NCI-H1694 (cell line): ENCODE measurements at places on chromosomes 2 and 18.

- DNase-seq = no peak
These were observed 34.2 kb downstream of the FIGN start for GRCh38 chr2:163701399-163702195.

DNA sequence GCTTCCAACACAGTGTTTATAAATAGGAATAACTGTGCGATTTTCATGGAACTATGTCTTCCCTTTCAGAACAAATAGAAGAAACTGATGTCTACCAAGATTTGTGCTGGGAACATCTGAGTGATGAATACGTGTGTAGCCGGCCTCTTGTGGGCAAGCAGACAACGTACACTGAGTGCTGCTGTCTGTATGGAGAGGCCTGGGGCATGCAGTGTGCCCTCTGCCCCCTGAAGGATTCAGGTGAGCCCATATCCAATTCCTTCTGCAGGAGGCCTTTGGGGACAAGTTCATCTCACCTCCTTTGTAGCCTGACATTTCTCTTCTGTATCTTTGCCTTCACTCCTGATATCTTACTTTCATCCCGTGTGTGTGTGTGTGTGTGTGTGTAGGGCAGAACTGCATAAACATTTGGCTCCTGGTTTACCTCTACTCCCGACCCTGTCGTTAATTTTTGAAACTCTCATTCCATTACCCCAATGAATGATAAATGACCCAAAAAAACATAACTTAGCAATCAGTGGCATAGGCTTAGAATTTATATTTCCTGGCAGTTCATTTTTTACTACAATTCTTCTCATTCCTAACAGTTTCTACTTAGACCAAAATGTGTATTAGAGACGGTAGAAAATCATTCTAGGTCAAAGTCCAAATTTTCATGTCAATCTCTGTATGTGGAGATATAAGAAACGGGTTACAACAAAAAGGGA lies 111.0 kb upstream of the RASGRP3 start:
- no peak for DNase-seq

DNA sequence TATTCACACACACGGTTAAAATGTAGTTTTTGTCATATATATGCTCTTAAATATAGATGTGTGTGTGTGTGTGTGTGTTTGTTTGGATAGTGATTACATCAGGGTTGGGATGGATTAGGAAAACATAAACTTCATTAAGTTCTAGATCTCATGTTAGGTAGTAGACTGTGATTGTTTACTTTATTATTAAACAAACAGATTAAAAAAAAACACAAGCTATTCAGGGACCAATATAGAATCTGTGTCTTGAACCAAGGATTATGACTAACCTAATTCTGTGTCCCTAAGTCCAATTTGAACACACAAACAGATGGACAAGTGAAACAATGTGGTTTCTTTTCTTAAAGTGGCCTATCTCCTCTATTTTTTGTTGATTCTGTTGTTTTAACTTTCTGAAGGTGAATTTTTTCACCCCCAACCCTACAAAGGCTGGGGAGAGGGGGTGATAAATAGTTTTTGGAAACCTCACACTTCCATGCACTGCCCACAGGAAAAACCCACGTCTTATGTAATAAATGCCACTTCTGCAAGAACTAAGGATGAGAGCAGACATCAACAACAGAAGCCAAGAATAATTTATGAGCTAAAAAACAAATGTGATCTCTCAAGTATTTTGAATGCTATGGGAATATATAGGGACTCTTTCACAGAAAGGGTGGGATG lies 40.7 kb downstream of the IL1R2 start:
- no peak for DNase-seq

DNA sequence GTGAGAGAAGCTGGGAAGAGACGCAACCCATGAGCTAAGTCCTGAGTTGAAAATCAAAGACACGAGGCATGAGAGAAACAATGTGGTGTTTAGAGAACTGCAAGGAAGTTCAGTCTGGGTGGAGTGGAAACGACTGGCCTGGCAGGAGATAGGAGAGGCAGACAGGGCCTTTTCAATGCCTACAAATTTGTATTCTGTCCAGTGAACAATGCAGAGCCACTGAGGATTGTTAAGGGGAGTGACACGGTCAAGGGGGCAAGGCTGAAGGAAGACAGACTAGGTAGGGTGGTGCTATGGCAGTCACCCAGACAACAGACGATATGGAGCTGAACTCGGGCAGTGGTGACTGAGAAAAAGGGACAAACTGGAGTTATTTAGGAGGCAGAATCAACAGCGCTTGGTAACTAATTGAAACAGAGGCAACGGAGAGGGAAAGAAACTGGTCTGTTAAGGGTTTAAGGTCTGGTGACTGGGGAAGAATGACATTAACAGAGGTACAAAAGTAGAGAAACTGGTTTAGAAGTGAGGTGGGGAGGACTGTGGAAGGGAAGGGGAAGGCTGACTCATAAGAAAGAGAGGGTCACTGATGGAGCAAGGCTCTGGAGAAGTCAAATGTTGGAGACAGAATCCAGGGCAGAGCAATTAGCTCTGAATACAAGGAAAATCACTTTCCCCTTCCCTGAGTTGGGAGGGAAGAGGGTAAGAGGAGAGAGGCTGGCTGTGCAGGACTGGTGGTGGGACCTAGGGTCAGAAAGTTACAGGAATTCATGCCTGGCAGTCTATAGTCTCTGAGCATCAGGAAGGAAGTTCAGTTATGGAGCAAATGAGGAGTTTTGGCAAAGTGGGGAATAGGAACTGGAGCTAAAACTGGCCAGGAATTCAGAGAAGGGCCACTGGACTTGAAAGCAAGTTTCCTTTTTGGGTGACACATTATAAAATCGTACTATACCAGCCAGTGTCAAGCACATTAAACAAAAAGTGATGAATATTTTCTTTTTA lies 63.4 kb upstream of the CHRNA1 start:
- DNase-seq = no peak

DNA sequence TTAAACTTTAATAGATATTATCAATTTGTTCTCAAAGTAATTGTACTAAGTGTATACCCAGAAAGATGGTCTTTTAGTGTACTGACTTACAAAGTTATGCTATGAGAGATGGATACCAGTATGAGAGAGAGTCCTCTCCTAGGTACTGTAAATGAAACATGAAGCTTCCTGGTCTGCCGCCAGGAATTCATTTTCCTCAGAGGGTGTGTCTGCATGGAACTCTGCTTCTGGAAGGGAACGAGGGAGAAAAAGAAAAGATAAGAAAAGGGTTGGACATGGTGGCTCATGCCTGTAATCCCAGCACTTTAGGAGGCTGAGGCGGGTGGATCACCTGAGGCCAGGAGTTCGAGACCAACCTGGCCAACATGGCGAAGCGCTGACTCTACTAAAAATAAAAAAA lies 2.2 kb upstream of the SSB start:
- no peak for DNase-seq

DNA sequence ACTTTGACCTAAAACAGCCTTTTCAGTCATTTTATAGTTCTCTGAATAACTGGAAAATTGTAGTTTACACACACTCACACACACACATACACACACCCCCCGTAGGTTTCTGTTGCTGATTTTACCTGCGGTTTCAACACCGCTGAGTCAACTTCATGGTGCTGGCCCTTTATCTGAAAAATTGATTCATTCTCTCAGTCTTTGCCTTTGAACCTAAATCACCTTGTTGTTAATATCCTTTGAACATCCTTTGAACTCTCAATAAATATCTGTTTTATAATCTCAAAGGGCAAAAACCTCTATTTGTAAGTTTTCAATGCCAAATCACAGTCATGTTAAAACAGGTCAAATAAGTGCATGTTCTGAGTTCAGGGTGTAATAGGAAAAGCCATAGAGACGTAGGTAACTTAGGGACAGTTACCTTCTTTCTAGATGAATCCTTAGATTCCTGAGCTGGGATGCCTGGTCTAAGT lies 109.0 kb upstream of the BZW1 start:
- DNase-seq = no peak

- DNase-seq = no peak
These were observed 56.5 kb downstream of the TPGS2 start for GRCh38 chr18:36772241-36772723.

GRCh38 chr2:207073412-207073800 lies 92.3 kb downstream of the KLF7 start:
- DNase-seq = no peak

DNA sequence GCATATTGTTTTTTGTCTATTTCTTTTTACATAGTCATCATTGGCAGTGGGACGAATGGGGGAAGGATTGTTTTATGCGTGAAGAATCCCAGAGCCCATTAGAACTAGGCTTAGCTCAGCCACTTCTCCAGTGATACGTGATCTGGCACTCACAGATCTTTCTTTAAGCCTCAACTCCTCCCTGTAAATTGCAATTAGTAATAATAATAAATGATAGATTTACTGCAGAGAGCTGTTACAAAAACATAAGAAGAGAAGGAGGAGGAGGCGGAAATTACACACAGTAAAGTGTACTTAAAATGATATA lies 629.3 kb downstream of the NRXN1 start:
- no peak for DNase-seq

- DNase-seq = no peak
These were observed 335.6 kb downstream of the CYRIA start for GRCh38 chr2:16330012-16330411.

DNA sequence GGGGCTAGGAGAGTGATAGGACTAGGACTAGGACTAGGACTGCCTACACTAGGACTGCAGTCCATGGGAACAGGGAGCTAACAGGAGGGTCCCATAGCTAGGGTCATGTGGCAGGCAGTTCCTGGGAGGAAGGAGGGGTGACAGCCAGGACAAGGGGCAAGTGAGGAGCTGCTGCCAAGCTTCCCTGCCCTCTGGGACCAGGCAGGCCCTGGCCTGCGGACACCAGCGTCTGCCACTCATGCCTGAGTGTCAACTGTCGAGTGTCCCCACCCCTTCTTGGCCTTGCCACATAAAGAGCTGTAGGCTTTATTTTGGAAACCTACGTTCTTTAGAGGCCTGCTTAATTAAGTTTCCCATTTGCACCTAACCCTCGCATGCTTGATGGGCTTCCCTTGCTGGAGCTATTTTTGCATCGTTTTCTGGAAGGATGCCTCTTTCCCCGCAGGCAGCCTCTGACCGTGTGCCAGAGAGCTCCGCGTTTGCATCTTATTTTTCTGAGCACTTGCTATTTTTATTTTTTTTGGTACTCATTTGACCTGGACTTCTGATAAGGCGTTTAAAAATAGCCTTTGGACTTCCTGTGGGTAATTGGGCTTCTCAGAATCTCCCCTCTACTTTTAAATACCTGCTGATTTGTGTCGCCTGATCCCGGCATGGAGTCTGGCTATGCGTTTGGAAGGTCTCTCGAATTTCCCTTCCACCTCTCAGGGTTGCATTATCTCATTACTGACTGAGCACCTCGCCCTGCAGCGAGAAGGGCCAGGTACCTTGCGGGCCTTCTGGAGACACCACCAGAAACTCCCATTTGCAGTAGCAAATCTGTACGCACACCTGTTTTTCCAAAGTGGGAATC lies 66.4 kb downstream of the SH3RF3 start:
- no peak for DNase-seq

DNA sequence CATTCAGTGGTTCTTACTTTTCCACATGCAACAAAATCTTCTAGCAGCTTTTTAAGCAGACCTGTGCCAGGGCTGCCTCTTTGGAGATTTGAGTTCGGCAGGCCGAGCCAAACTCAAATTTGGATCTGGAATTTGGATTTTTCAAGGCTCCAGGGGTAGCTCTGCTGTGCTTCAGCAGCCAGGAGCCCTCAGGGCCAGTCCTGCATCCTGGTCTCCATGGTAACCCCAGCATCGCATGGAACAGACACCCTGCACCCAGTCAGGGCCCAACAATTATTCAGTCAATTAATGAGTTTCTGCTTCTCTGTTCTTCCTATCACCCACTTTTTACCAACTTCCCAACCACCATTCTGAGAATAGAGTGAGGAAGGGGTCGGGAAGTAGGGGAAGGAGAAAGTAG lies 30.0 kb downstream of the EN1 start:
- no peak for DNase-seq

DNA sequence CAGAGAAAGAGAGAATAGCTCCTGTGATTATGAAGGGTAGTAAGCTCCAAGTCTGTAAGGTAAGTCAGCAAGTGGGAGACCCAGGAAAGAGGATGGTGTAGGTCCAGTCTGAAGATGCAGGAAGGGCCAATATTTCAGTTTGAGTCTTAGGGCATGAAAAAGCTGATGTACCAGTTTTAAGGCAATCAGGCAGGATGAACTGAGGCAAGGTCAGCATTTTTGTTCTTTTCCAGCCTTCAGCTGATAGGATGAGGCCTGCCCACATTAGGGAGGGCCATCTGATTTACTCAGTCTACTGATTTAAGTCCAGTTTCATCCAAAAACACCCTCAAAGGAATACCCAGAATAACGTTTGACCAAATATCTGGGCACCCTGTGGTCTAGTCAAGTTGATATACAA lies 347.3 kb downstream of the CMPK2 start:
- DNase-seq = no peak

GRCh38 chr2:122883849-122884248 lies 1128.4 kb downstream of the TSN start:
- no peak for DNase-seq

DNA sequence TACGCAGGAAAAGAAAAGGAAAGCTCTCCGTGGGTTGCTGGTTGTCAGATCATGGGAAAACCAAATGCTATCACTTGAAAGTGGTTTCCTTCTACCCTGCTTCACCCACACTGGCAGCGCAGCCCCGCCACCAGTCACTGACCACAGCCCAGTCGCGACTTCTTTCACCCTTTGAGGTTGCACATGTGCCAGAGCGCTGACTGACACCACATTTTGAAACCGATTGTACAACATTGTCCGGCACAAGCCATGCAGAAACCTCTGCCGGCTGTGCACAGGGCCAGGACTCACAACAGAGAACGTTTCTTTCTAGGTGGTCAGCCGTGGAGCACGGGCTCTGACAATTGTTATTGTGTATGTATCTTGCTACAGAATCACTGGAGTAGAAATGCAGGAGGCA lies 827.2 kb upstream of the POU3F3 start:
- DNase-seq = no peak

DNA sequence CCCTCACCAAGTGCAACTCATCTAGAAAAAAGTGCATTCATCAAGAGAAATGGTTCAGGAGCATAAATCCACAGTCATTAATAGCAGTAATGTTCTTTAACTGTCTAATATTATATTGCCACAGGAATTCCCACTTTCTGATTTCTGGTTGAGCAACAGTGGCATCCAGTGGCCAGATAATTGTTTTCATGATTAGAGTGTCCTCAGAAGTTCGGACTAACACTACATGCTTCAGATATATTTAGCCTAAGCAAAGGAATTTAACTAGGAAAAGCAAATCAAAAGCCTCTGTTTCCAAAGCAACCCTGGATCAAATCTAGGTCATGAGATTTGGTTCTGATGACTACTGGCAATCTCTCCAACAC lies 9.8 kb upstream of the ERBB4 start:
- peak; percentile 12 for DNase-seq
